ENCODE measurements at places on chromosomes 2 and 18.

DNA sequence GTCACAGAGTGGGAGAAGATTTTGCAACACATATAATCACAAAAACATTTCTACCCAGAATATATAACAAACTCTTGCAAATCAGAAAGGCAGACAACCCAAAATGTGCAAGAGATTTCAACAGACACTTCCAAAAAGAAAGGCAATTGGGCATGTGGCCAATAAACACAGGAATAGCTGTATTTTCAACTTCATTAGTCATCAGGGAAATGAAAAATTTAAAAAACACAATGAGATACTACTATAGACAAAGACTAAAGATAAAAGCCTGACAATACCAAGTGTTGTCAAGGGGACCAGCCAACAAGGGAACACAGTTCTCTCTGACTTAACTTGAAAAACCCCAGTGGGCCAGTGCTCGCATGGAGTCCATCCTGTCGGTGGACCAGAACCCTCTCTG, 40.5 kb downstream of the MTHFD2 start:
- DNase-seq, result no peak

- no peak for DNase-seq
Measured at GRCh38 chr2:52269696-52270485, 1238.0 kb upstream of the NRXN1 start.

DNA sequence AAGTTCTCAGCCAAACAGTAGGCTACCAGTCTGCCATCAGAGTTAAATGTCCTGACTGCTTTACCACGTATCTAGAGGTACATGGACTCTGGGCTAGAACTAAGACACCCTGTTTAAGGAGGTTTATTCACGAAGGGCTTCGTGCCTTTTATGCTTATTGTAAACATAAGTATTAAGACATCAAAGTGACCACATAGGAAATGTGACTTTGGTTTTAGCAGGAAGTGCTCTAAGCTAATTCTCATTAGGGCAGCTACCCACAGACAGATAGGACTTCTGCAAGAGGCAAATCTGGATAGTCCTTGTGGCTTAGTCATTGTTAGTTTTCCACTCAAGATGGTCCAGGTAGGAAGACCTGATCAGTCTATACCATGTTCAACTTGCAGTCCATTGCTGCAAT, 233.3 kb upstream of the MGAT5 start:
- DNase-seq, result no peak

DNA sequence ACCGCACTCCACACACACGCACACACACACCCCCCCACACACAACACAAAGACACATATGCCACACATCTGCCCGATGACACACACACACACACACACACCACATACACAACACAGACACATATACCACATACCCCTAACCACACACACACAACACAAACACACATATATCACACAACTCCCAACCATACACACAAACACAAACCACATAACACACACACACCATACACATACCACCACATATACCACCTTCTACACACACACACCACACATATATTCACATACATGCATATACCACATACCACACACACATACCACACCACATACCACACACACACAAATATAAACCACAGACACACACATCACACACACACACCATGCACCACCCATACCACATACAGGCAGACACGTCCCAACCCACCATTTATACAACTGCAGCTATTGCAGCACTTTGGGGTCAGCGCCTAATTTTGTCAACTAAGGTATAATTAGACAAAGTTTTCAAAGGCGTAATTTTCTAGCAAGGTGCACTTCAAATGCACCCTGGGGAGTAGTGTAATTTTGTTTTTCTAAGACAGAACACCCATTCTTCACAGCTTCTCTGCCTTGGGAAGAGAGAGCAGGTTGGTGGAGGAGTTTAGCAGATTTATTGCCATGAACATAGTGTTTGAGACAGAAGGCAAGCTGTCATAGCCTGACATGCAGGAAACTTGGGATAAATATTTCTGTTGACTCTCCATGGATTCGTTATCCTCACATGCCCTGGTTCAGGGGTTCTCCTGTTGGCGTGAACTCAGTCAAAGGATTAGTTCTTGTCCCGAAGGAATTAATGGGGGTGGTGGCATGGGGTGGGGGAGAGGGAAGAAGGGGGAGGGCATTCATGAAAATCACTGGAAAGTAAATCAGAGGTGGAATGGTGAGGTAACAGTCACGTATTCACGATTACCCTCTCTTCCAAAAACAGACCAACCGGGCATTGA, 416.1 kb downstream of the LPIN1 start:
- no peak for DNase-seq

DNA sequence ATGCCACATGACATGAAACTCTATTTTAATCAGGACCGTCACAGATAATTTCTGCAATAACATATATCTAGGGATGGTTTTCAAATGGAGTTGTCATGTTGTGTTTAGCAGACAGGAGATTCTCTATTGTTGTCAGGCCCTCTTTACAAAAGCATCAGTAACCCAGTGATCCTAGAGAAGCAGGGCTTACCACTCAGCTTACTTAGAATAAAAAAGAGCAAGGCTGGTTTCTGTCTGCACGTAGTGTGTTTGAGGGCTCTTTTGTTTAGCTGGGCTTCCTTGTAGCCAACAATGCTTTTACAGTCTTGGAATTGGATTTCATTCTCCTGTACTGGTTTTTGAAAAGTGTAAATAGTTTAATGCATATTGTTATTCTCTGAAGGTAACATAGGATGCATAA, 210.5 kb upstream of the NRP2 start:
- DNase-seq, result no peak

DNA sequence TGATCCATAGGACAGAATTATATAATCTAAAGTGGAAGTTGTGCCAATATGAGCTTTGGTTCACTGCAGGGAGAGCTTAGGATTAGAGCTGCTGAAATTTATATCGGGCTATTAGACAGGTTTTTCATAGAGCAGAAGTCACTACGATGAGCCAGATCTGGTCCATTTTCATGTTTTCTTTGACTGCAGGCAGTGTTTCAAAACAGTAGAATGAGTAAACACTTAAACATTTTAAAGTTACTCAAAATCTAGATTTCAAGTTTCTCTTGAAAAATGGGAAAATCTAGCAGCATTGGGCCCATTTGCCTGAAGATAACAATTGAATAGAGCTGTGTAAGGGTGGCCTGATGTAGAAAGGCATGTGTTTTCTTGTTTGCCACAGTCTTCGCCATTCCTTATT, 14.5 kb upstream of the ADAM23 start:
- DNase-seq, result no peak
